ENCODE measurements at places on chromosomes 5 and 9.

- no peak for DNase-seq
These were observed 128.3 kb upstream of the CCNH start for GRCh38 chr5:87541033-87541432.

DNA sequence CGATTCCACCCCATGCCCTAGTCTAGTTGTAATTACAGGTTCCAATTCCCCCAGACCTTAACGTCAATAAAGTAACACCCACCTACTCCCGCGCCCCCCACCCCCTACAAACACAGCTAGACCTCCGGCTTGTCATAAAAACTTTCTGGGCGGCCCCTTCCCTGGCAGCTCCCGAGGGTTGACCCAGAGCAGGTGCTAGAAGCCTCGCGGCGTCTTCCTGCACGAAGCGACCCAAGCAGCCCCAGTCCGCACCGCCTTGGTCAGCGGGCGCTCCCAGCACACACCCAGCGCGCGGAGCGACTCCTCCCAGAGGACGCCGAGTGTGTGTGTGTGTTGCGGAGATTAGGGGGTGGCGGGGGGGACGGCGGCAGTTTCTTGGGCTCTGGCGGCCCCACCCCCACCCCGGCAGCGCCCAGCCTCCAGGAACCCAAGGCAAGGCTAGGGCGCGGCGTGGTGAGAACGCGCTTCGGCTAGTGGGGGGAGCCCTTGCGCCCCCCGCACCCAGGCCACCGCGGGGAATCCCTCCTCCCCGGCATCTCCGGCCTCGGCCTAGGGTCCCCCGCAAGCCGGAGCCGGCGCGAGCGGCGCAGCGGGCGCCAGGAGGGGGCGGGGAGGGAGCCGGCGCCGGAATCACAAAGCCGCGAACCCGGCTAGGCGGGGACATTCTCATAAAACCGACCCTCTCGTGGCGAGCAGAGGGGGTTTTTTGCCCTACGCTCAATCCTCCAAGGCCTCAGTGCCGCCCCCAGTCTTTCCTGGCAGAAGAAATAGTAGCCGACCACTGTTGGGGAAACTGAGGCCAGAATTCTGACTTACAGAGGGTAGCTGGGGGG lies 2.2 kb downstream of the PCDH1 start:
- DNase-seq = no peak

GRCh38 chr9:100505564-100506159 lies 32.7 kb downstream of the TMEFF1 start:
- peak; percentile 22 for DNase-seq

DNA sequence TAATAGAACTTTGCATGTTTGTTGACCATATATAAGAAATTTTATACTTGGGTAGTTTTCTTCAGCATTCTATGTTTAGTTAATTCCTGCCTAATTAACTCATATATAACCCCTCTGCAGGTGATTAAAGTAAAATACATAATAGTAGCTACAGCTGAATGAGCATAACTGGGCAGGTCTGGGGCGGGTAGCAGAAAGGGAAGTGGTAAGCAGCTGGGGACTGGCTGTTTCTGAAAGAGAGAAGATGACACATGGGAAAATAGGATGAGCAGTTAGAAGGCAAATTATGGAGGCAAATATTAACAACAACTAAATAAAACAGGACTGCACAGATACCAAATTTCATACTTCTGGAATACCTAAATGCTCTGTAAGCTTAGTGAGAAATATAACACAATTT lies 128.1 kb downstream of the CPLANE1 start:
- no peak for DNase-seq

DNA sequence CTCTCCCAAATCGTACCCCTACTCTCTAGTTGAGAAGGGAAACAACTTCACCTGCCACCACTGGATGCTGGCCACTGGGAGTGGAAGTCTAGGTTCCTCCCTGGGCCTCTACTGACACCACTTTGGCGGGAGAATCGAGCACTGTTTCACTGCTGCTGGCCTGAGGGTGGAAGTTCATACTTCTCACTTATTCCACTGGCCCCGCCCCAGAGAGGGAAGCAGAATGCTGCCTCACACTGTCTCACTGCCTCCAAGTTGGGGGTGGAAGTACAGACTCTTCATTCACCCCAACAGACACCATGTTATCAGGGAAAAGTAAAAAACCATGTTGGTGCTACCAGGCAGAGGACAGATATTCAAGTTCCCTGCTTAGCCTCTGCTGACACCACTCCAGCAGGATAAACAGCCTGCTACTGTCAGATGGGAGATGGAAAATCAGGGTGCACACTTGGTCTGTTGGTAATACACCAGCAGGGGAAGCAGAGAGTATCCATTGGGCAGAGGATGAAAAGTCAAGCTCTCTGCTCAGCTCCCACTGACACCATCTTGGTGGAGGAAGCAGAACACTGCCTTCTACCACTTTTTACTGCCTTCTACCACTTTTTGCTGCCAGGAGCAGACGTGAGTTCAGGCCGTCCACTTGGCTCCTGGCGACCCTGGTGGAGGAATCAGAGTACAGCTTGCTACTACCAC lies 159.4 kb downstream of the SIL1 start:
- no peak for DNase-seq

DNA sequence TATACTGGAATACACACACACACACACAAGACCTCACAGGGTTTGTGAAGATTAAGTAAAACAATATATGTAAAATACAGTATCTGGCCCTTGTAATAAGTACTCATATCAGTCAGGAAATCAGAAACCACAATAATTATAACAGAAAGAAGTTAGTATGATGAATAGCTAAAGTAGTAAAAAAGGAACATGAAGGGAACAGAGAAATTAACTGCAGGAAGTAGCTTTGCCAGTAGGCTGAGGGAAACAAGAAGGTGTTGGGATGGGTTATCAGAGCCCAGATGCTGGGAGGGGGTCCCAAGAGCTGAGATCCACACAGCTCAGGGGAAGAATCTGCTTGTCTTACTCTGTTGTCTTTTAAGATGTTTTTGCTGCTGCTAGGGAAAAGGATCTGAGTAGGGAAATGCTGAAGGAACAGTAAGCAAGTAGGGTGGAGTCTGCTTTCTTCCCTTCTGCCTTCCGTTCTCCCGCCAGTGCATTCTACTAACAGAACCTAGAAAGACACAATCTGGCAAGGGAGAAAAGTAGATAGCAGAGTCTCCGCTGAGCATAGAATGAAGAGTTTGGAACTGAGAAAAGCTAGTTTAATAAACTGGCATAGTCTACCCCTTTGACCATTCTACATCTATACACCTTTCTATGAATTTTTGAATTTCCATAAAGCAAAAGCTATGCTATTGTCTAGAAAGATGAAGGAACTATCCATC lies 55.3 kb upstream of the ALDH1A1 start:
- DNase-seq = no peak

GRCh38 chr5:58025809-58026208 lies 434.1 kb downstream of the PLK2 start:
- no peak for DNase-seq

Measured in stimulated activated CD8-positive, alpha-beta memory T cell treated with anti-CD3 and anti-CD28 coated beads, Interleukin-4, amount 100 ng/mL, for 1 hour (primary cell).